ENCODE measurements at places on chromosomes 3 and 15. TPM values are rescaled to one million over a fixed set of nuclear protein-coding genes. Genes with fewer than 3 reads are reported as not detected.

CNTN3 gene
- 1.2 TPM for total RNA-seq

TRH gene
- not detected for total RNA-seq

- no peak for DNase-seq
Measured at GRCh38 chr3:52934630-52935530, 37.5 kb upstream of the STIMATE start.

GRCh38 chr3:69420781-69421520 lies 35.1 kb upstream of the FRMD4B start:
- peak; percentile 43 for DNase-seq

DNA sequence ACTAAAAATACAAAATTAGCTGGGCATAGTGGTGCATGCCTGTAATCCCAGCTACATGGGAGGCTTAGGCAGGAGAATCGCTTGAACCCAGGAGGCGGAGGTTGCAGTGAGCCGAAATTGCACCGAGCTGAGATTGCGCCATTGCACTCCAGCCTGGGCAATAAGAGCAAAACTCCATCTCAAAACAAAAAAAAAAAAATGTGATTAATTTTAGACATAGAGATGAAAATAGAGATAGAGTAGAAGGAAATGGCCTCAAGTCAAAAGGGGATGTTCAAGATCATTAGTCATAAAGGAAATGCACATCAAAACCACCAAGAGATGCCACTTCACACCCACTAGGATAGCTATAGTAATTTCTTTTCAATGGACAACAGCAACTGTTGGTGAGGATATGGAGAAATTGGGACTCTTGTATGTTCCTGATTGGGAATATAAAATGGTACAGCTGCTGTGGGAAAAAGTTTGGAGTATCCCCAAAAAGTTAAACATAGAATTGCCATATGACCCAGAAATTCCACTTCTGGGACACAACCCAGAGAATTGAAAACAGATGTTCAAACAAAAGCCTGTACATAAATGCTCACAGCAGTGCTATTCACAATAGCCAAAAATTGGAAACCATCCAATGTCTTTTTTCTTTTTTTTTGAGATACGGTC lies 55.4 kb downstream of the ABHD2 start:
- no peak for DNase-seq

DNA sequence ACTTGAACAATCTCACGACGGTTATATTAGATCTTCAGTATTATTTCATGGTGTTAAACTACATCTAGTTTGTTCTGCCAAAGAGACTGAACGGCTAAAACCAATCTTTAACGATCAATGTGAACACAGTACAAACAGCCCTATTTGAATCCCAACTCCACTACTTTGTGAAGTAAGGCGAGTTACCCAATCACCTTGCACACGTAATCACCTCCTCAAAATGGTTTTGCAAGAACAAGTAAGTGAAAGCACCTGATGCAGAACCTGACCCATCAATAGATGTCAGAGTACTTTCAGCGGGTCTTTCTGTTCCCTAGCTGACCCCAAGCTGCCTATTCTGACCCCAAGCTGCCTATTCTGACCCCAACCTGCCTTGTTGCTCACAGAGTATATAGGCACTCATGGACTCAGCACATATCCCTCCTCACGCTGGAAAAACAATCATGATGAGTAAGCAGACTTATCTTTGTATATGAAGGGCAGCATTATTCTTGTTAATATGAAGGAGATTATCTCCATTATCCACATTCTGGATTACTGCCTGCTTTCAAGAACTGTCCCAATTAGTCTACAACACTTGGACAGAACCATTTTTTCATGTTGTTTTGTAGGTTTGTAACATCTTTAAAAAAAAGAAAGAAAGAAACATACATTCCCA lies 3.7 kb downstream of the KPNA1 start:
- no peak for DNase-seq

DNA sequence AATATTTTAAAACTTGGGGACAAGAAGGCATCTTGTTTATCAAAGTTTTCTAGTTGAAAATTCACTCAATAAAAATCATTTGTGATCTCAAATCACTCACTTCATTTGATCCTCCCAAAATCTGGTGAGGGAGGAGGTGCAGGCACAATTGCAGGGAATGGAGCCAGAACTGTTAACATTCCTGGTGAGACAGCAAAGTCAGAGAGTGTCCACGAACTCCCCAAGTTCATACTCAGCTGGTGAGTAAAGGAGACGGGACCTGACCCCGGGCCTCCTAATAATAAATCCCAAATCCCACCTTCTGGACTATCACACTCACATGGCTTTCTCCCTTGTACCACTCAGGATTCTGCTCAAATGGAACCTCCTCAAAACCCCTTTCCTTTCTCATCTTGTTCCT lies 252.3 kb upstream of the LRTM1 start:
- no peak for DNase-seq

GRCh38 chr3:183218826-183219225 lies 34.2 kb upstream of the B3GNT5 start:
- DNase-seq, result no peak

SLC24A5 gene
- not detected for total RNA-seq

DNA sequence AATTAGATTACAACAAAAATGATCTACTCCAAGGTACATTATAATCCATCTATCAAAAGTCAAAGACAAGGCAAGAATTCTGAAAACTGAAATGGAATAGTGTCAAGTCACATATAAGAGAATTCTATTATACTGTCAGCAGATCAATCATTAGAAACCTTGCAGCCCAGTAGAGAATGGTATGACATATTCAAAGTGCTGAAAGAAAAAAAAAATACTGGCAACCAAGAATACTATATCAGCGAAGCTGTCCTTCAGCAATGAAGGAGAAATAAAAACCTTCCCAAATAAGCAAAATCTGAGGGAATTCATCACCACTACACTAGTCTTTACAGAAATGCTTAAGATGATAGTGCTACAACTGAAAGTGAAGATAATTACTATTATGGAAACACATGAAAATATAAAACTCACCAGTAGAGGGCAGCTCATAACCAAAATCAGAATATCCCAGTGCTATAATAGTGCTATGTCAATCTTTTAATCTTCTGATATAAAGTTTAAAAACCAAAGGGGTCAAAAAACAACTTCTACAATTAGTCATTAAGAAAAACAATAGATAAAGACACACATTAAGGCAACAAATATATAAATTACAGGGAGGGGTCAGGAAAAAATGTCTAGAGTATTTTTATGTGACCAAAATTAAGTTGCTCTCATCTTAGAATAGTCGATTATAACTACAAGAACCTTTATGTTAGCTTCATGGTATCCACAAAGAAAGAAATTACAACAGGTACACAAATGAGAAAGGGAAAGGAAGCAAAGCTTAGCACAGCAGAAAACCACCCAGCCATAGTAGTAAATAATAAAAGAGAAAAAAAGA lies 190.7 kb upstream of the CNTN6 start:
- DNase-seq, result no peak

CLDN16 gene
- not detected for total RNA-seq

GABRR3 gene
- total RNA-seq, result not detected

DNA sequence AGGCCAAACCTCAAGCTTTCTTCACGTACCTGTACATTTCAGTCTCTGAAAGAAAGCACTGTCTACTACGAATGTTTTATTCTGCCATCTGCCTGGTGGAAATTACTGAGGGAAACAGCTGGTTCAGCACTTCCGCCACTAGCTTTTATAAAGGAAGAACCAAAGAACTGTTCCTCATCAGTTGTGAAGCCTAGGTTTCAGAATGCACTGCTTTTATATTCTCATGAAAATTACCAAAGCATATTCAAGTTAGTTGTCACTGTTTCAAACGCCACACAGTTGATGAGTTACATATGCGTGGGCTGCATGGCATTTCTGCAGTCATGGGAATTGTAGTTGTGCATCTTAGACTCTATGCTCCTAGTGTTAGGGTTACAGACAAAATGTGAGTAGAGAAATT lies 21.5 kb upstream of the ZBTB38 start:
- no peak for DNase-seq

GRCh38 chr15:66515901-66516322 lies 10.8 kb downstream of the ZWILCH start:
- no peak for DNase-seq

GRCh38 chr15:43251185-43251870 lies 15.4 kb downstream of the TGM5 start:
- DNase-seq, result no peak

RBM5 gene
- 58.4 TPM for total RNA-seq

CHRM5 gene
- total RNA-seq, result not detected

GRCh38 chr15:79923079-79923514 lies 26.3 kb upstream of the MTHFS start:
- peak; percentile 62 for DNase-seq

TMEM115 gene
- 23.5 TPM for total RNA-seq

- DNase-seq, result no peak
Measured at GRCh38 chr15:48176112-48176511, 2.0 kb downstream of the MYEF2 start.

DNA sequence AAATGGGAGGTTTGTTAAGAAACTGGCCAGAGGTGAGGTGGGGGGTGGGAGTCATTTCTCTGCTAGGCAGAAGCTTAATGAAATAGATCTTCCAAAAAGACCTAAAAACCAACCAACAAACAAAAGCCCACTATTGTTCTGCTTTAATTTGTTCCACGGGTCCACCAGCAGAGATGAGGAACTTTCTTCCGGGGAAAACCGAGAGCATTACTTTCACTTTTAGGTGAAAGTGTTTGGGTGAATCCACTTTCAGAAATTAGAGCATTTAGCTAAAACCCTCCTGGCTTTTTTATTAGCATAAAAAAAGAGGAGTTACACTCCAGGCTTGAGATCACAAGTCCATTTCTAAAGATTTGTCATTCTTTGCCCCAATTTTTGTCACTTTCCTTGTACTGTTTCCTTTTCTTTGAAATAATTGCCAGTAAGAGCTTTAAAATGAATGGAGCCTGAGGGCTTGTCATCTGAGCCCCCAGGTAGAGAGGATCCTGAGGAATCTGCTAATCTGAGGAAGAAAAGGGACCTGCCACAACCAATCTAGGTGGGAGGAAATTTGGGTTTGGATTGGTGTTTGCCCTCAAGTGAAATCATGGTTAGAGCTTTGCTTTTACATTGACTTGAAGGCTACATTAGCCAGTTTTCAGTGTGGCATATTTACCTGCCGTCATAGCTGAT lies 667.6 kb downstream of the NAALADL2 start:
- no peak for DNase-seq

GRCh38 chr15:70502529-70502928 lies 260.8 kb downstream of the UACA start:
- DNase-seq, result no peak

PCOLCE2 gene
- 74.3 TPM for total RNA-seq

GUCA1C gene
- 5.8 TPM for total RNA-seq

RARB gene
- 15.6 TPM for total RNA-seq

C3orf80 gene
- total RNA-seq, result 0.14 TPM

GRCh38 chr3:126983653-126984390 lies 907 bp downstream of the PLXNA1 start:
- no peak for DNase-seq

DNA sequence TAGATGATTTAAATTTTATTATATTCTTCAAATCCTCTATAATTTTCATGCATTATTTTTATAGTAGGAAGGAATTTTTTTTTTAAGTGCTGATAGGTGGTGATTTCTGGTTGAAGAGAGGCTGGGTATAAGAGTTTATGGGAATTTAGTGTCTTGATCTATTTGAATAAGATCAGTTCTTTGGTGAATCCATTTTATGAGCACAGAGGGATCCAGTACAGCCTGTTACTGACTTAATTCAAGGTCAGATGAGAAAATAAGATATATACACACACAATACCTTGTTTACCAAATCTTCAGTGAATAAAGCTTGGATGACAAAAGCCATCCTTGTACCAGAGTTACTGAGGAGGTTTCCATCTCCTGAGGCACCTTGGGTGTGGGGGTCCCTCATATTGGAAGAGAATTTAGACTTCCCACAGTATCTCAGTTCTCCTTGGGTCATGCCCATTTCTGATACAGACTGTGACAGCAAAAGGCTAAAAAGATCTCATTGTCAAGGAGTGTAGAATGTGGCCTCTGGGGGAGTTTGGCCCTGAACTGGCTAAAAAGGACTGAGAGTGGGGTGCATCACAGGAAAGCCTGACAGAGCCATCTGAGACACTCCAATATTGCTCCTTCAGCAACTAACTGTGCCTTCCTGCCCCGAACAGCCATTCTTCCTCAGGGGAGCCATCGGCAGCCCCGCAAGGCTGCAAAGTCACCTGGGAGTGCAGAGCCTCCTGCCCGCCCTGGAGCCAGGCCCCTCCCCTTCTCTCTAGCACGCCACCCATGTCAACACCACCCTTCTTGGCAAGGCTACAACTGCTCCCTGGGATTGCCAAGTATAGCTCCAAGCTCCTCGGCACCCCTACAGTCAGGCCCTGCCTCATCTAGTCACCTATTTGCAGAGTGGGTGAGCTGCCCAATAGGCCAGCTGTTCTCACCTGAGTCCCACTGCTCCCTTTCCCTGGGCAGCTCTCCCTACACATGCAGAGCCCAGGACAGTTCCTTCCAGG lies 43.1 kb upstream of the HACD2 start:
- DNase-seq, result peak; percentile 38

- DNase-seq, result no peak
Measured at GRCh38 chr3:179438841-179439240, 12.4 kb downstream of the GNB4 start.

Measured in left ventricle myocardium inferior (tissue), 1 donor.